ENCODE measurements at places on chromosomes 3 and 15.

GRCh38 chr15:91186904-91187656 is 87.0 kb downstream of the SV2B start:
- DNase-seq = no peak

DNA sequence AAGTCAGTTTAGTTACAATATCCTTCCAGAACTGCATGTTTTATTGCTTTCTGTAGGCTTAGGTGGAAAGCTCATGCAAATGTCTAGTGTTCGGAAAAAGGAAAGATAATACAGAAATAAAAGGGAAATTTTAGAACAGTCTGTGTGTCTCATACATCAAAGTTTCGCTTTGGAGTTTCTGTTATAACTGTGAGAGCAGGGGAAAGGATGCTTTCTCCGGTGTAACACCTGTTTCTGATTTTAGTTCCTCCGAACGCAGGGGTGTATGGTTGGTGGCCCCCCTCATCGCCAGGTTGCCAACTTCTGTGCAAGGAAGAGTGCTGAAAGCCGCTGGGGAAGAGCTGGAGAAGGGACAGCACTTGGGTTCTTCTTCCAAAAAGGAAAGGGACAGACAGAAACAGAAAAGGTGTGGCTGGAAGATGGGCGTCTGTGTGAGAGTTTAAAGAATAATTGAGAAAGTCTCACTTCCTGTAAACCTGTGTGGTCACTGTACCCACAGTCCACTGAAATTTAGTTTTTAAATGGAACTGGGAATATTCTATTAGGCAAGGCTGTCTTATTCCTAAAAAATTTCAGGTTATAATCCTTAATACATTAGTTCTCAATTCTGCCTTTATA is 6.7 kb downstream of the P2RY12 start:
- no peak for DNase-seq

DNA sequence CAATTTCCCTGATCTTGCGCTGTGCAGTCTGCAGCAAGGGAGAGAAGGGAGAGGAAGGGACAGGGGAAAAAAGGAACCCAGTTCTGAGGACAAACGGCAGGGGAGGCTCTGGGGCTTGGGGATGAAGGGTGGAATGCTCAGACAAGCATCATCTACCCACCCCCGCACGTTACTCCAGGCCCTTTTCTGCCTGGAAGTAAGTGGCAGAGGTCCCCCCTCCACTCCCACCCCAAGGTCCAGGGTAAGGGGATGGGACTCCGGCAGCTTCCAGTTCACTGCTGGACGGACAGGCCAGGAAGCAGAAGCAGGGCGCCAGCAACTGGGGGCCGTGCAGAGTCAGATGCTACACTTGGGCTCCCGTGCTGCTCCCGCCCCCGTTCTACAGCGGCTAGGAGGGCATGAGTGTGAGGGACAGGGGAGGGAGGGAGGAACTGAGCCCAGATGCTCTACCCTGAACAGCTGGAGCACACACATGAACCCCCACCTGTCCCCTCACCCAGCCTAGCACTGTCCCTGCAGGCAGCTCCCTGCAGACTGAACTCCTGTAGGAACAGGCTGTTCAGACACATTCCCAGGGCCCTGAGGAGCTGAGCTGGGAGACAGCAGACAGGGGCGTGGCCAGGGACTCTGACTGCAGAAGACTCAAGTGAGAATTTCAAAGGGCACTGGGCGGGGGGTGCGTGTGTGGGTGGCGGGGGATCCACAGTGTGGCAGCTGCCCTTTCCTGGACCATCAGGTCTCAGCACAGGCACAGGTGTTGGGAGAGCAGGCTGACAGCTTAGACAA is 59.7 kb downstream of the SENP2 start:
- no peak for DNase-seq

- DNase-seq = no peak
These were observed 42.3 kb downstream of the RAB27A start for GRCh38 chr15:55247311-55247710.

DNA sequence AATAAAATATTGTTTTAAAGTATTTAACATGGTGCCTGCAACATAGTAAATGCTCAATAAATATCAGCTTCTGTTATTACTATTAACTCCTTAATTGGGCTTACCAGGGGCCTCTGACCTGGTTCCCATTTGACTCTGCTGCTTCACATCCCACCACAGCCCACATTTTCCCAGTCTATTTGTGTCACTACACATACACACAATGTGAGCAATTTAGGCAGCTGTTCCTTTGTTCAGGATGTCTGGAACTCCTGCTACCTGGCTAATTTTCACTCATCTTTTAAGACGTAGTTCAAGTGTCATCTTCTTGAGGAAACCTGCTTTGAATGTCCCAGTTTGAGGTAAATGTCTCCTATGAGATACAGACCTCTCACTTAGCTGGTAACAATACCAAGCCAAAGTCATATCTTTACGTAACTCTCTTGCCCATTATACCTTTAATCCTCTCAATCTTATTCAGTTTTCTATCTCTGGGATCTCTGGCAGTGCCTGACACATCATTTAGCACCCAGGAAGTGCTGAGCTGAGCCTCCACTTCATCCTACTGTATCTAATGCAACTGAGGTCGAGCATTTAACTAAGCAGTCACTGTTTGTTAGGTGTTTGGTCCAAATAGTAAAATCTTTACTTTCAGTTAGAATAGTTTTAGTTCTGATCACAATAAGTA is 4.4 kb downstream of the TGFBR2 start:
- no peak for DNase-seq

- DNase-seq = no peak
These were observed 245.1 kb downstream of the MAGI1 start for GRCh38 chr3:65793495-65794200.

DNA sequence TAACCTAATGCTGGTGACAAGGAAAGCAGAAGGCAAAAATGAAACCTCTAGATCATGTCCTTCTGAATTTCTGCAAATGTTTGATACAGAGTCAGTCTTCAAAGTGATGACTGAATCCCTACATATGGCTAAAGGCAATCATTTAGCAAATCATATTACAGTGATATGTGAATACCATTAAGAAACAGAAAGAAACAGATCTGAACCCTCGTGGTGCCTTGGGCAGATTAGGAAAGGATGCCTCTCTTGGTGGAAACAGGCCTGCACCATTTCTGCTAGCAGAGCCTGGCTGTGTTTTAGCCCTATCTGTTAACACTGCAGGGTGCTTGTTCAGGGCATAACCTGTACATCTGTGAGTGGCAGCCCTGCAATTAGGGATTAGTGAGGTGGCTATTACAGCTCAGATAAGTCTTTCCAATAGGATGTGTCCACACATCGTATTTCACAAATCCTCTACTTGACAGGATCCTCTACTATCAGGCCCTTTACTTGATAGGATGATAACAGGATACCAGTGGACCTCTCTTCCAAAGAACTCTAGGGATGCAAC is 12.1 kb downstream of the SEC22C start:
- DNase-seq = no peak

GRCh38 chr15:100718075-100718980 is 115.9 kb downstream of the ASB7 start:
- no peak for DNase-seq

DNA sequence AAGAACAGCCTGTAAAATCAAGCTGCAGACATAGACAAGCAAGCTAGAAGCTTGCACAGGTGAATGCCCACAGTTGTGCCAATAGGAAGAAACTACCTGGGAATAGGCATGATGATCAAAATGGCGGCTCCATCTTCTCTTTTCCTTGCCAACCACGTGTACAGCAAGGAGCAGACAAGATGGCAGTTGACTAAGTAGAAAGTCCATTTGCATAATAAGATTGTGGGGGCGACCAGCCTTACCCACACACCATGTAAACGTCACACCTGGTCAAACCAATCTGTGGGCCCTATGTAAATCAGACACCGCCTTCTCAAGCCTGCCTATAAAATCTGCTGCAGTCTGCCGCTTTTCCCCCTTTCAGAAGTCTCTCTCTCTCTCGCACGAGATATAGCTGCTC is 25.1 kb upstream of the ANKRD34C start:
- DNase-seq = no peak

GRCh38 chr15:80945605-80946004 is 44.0 kb downstream of the MESD start:
- DNase-seq = no peak

DNA sequence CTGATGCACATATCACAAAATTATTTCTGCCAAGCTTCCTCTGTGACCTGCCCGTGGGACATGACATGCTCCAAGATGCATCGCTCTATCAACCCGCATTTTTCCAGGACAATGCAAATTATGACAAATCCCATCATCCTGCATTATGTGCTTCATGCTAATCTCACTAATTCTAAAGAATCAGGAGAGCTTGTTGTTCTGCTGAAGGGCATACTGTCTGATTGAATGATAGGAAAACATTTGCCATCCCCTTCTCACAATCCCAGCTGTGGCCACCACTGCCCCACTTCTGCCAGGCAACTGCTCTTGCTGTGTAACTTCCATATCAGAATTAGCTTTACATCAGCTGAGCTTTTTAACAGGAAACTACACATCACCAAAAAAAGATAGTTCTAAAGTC is 203.5 kb upstream of the NANOGP8 start:
- DNase-seq = no peak

GRCh38 chr15:76860201-76860600 is 44.9 kb downstream of the SCAPER start:
- DNase-seq = no peak

DNA sequence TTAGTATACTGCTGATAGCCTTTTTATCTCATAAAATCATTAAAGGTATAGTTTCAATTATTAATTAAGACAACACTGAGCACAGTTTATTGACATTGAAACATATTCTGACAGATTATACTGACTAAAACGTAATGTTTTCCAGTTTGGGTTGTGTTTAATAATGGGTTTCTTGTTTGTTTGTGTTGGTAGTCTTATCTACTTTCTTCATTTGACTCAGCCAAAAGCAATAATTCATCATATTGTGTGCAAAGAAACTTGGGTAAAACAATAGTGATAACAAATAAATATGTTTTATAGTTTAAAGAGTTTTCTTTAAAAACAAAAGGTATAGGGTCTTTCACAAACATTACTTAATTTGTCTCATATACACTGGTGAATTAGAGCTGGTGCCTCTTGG is 629.2 kb upstream of the AGTR1 start:
- DNase-seq = no peak

- no peak for DNase-seq
These were observed 63.1 kb downstream of the POLQ start for GRCh38 chr3:121482660-121483059.

- no peak for DNase-seq
These were observed 90.9 kb downstream of the MITF start for GRCh38 chr3:69830147-69830546.

- DNase-seq = no peak
These were observed 3.5 kb downstream of the EIF4A2 start for GRCh38 chr3:186786922-186787321.

GRCh38 chr3:185460719-185461350 is 38.0 kb downstream of the TMEM41A start:
- no peak for DNase-seq

GRCh38 chr3:39378088-39378487 is 5.1 kb upstream of the SLC25A38 start:
- DNase-seq = peak; percentile 51
